ENCODE measurements at places on chromosomes 3 and 15.

DNA sequence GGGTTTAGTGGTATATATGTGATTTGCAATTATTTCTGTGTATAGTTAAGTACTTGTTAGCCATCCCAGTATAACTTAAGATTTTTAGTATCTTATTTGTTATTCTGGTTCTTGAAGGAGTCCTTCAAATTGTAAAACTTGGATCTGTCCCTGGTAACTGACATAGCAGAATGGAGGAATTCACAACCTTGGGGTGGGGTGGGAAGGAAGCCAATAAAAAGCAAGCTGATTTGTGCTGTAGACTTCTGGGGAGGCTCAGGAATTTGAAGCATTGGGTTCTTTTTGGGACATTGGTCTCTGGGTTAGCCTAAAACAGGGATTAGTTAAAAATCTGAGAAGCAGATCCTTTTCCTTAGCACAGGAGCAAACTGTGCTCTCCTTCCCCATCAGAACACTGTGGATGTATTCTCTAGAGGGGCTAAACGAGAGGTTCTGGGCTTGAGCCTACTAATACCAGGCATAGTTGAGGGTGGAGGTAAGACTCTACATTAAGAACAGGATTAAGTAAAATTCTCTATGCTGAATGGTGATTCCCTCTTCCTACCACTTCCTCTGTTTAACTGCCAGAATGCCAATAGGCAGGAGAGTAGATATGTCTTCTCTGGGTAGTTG is 42.2 kb downstream of the GMPS start:
- peaks cover 73% of the 10 kb centered on the region for H3K36me3 ChIP-seq
- no peak for DNase-seq
- H3K27ac ChIP-seq = peak overlapping the region; percentile 51
- no peaks in the 10 kb centered on the region for H3K27me3 ChIP-seq

DNA sequence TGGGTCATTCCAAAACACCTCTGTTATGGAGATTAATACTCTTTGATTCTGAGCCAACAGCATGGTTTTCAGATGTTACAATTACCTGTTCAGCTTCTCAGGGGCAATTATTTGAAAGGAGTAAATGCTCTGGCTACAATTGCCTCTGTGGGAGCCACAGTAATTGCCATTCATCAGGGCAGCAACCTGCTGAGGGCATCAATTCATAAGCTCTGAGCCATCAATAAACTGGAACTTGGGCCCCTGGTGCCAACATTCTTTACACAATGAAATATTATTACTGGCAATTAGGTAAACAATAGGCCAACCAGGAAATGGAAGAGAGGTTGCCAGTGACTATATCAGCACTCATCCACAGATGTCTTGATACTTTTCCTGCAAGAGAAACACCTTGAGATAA is 660.8 kb downstream of the MECOM start:
- no peaks in the 10 kb centered on the region for H3K4me1 ChIP-seq
- no peak overlapping the region for H3K27ac ChIP-seq
- H3K36me3 ChIP-seq = no peaks in the 10 kb centered on the region
- no peak for DNase-seq
- no peak overlapping the region for H3K4me3 ChIP-seq

- no peak overlapping the region for H3K27ac ChIP-seq
- H3K4me1 ChIP-seq = no peaks in the 10 kb centered on the region
- H3K4me3 ChIP-seq = no peak overlapping the region
- no peaks in the 10 kb centered on the region for H3K36me3 ChIP-seq
These were observed 91.5 kb upstream of the TBC1D5 start for GRCh38 chr3:17833786-17834559.

- no peak for DNase-seq
- no peaks in the 10 kb centered on the region for H3K27me3 ChIP-seq
- H3K36me3 ChIP-seq = no peaks in the 10 kb centered on the region
- H3K4me1 ChIP-seq = no peaks in the 10 kb centered on the region
These were observed 106.9 kb downstream of the LRRN1 start for GRCh38 chr3:3906171-3906570.

- H3K4me3 ChIP-seq = peak overlapping the region; percentile 71
- H3K36me3 ChIP-seq = no peaks in the 10 kb centered on the region
- H3K4me1 ChIP-seq = peaks cover 9% of the 10 kb centered on the region
- DNase-seq = no peak
These were observed 958 bp downstream of the GLDN start for GRCh38 chr15:51342227-51342999.

- H3K27ac ChIP-seq = no peak overlapping the region
- no peaks in the 10 kb centered on the region for H3K36me3 ChIP-seq
- H3K4me3 ChIP-seq = no peak overlapping the region
- peak; percentile 13 for DNase-seq
- no peaks in the 10 kb centered on the region for H3K4me1 ChIP-seq
These were observed 947.1 kb downstream of the FHIT start for GRCh38 chr3:60304112-60304511.

GRCh38 chr3:12131351-12132090 is 27.2 kb downstream of the TIMP4 start:
- no peak overlapping the region for H3K27ac ChIP-seq
- H3K36me3 ChIP-seq = no peaks in the 10 kb centered on the region
- no peak overlapping the region for H3K4me3 ChIP-seq
- DNase-seq = no peak
- H3K4me1 ChIP-seq = no peaks in the 10 kb centered on the region

- no peak for DNase-seq
- H3K27ac ChIP-seq = no peak overlapping the region
- H3K27me3 ChIP-seq = no peaks in the 10 kb centered on the region
- no peak overlapping the region for H3K4me3 ChIP-seq
These were observed 15.0 kb downstream of the MBNL1 start for GRCh38 chr3:152283492-152284381.

DNA sequence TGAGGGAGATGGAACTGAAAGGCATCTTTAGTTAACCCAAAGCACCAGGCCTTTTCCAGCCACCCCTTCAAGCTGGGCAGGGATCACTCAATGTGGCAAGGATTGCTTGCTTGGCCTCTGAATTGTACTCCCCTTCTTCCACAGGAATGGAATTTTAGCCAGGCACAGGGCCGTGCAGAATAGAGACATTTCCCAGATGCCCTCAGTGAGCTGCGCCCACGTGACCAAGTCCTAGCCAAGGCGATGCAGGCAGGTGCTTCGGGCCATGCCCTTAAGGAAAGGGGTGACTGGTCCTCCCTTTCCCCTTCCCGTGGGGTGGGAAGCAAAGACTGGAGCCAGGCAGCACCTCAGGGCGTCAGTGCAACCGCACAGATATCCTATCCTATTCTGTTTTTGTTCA is 17.9 kb downstream of the GP9 start:
- H3K4me3 ChIP-seq = no peak overlapping the region
- no peak overlapping the region for H3K27ac ChIP-seq
- H3K4me1 ChIP-seq = no peaks in the 10 kb centered on the region
- H3K36me3 ChIP-seq = no peaks in the 10 kb centered on the region
- H3K27me3 ChIP-seq = no peaks in the 10 kb centered on the region
- no peak for DNase-seq

DNA sequence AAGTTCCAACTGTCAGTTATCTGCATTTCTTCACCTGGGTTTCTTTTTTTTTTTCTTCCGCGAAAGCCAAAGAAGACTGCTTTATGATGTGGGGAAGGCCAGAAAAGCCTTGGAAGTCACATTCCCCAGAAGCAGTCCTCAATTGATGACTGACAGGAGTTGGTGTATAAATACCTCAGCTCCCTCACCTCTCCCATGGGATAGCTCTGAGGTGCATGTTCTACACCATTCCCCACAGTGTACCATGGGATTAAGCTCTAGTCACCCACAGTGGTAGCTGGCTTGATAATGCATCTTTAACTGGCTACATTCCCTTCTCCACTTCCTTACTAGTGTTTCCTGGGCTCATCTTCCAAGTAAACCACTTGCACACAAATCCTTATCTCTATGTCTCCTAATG is 30.5 kb downstream of the DPH3 start:
- H3K4me3 ChIP-seq = no peak overlapping the region
- H3K36me3 ChIP-seq = no peaks in the 10 kb centered on the region
- no peak for DNase-seq
- H3K27me3 ChIP-seq = no peaks in the 10 kb centered on the region

GRCh38 chr15:66016199-66016598 is 146.9 kb downstream of the RAB11A start:
- H3K27me3 ChIP-seq = peaks cover 52% of the 10 kb centered on the region
- DNase-seq = no peak
- H3K4me1 ChIP-seq = no peaks in the 10 kb centered on the region
- H3K36me3 ChIP-seq = no peaks in the 10 kb centered on the region
- no peak overlapping the region for H3K4me3 ChIP-seq
- H3K27ac ChIP-seq = no peak overlapping the region

DNA sequence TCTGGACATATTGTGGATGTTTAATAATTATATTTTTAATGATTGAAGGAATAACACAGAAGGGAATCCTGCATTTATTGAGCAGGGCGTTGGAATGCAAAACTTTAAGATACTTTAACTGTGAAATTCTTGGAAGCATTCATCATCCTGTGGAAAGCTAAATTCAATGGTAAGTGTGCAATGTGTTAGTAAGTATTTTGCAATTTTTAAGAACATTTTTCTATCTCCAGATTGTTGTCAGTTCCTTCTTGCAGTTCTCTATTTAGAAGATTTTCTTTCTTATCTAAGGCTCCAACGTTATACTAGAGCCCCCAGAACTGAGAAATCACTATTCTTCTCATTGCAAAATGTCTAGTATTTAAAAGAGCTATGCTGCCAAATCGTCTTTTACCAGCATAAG is 132.2 kb upstream of the TSC22D2 start:
- H3K36me3 ChIP-seq = no peaks in the 10 kb centered on the region
- H3K27ac ChIP-seq = no peak overlapping the region
- no peak overlapping the region for H3K4me3 ChIP-seq
- no peak for DNase-seq

- H3K4me3 ChIP-seq = no peak overlapping the region
- no peaks in the 10 kb centered on the region for H3K36me3 ChIP-seq
- no peak overlapping the region for H3K27ac ChIP-seq
- no peaks in the 10 kb centered on the region for H3K27me3 ChIP-seq
- no peaks in the 10 kb centered on the region for H3K4me1 ChIP-seq
- peak; percentile 71 for DNase-seq
These were observed 414.4 kb upstream of the ALCAM start for GRCh38 chr3:104952146-104952972.

DNA sequence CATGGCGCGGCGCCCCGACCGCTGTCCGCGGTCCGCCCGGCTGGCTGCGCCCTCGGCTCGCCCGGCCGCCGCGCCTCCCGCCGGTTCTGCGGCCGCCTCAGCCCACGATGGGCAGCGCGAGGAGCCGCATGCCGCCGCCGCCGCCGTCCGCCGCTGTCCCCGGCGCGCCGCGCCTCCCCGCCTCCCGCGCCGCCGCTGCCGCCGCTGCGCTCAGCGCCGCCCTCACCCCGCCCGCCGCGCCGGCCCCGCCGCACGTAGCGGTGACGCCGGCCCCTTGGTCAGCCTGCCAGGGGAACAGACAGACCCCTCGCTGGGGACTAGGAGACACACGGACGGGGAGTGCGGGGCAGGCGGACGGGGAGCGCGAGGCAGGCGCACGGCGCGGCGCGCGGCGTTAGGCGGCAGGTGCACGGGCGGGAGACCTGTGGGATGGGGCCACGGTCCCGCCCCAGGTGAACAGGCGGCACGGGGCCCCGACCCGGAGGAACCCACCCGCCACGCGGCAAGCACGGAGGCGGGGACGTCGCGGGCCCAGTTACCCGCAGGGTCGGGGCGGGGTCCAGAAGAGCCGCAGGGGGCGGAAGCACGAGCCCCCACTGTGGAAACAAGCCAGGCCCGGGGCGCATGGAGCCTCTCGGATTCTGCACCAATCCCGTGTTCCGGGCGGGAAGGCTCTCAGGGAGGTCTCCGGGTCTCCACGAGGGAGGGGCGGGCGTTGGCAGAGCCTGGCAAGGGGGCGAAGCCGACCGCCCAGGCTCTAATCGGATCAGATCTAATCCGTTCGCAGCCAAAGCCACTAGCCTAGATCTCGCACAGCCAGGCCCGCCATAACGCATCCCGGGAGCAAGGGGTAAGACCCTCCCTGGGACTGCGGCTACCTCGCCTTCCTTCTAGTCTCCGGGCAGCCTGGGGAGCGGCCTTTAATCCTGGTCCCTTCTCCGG is at the start of gene CSPG5:
Gene CSPG5, minus strand, starts transcription at position 175 of the 942 bp plus-strand sequence. Its CDS starts 172 bp downstream, at position 3.
- DNase-seq = peak; percentile 14
- H3K36me3 ChIP-seq = no peaks in the 10 kb centered on the region
- H3K4me3 ChIP-seq = peak within 1 kb of the TSS; percentile 59
- H3K27ac ChIP-seq = no peak within 1 kb of the TSS

DNA sequence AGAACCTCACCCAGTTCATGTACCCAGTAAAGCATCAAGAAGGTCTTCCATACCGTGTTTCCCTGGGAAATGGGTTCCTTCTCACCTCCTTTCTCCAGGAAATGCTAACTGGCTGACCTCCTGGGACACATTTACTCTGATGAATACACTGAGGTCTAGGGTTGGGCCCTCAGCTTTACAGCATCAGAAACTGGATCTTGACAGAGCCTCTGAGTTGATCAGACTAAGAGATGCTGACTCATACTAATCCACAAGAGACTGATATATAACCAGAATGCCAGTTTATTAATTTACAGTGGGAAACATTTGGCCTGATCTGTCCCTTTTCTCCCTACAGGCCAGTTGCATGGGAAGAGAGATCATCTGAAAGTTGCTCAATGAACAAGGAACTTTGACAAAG is 55.8 kb downstream of the GTF2E1 start:
- no peak overlapping the region for H3K27ac ChIP-seq
- H3K4me3 ChIP-seq = no peak overlapping the region
- no peaks in the 10 kb centered on the region for H3K27me3 ChIP-seq
- no peaks in the 10 kb centered on the region for H3K4me1 ChIP-seq
- no peaks in the 10 kb centered on the region for H3K36me3 ChIP-seq
- DNase-seq = no peak

DNA sequence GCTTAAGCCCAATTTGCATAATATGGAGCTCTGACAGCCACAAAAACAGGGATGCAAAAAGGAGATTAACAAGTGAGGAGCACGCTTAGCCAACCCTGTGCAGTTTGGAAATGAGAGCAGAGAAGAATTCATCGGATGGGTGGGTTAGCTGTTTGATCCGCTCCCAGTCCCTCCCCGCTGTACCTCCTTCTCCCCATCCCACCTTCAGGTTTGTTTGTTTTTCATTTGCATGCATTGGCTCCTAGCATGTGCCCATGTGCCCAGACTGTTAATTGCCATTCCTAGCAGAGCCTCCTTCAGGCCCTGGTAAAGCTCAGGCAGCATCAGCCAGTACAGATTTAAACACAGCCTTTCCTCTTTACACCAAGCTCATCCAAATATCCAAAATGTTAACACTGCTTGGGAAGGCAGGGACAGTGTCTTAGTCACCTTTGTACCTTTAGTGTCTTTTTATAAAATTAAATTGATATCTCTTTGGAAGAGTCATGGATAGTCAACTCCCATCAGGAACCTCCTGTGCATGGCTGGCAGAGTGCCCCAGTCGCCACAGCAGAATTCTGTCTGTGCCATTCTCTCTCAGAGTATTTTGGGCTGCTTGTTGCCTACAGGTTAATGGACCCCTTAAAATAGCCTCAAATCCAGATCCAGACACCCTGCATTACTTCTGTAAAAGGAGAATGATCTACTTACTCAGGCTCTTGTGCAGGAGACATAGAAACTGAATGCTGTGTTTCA is 244.2 kb downstream of the LSAMP start:
- peaks cover 5% of the 10 kb centered on the region for H3K4me1 ChIP-seq
- no peak overlapping the region for H3K4me3 ChIP-seq
- H3K27me3 ChIP-seq = no peaks in the 10 kb centered on the region
- no peak for DNase-seq
- no peaks in the 10 kb centered on the region for H3K36me3 ChIP-seq
